ENCODE measurements at places on chromosomes 2 and 18. TPM values are rescaled to one million over a fixed set of nuclear protein-coding genes. Genes with fewer than 3 reads are reported as not detected.

GRCh38 chr18:75226286-75226955 is 15.8 kb downstream of the TSHZ1 start:
- DNase-seq, result peak; percentile 85

- no peak for DNase-seq
Measured at GRCh38 chr2:205589479-205589878, 92.8 kb upstream of the NRP2 start.

DNA sequence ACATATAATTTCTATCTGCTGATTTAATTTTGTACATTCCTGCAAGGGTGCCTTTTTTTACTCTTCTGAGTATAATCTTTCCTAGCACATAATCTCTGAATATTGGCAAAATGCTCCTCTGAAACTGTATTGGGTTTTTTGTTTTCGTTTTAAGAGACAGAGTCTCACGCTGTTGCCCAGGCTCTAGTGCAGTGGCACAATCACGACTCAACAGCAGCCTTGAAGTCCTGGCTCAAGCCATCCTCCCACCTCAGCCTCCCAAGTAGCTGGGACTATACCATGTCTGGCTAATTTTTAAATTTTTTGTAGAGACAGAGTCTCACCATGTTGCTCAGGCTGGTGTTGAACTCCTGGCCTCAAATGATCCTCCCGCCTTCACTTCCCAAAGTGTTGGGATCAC is 104.9 kb downstream of the SPTBN1 start:
- DNase-seq, result no peak

- DNase-seq, result no peak
Measured at GRCh38 chr2:64932371-64933216, 56.6 kb upstream of the SLC1A4 start.

GRCh38 chr2:6995391-6996097 is 78.3 kb downstream of the RNF144A start:
- DNase-seq, result no peak

- no peak for DNase-seq
Measured at GRCh38 chr2:163198007-163198406, 359.4 kb upstream of the KCNH7 start.

Gene HRH4
- total RNA-seq, result not detected

Gene PAX8
- 607 TPM for total RNA-seq

Gene DSG2
- 63.0 TPM for total RNA-seq

GRCh38 chr18:39770399-39770798 is 2184.6 kb upstream of the PIK3C3 start:
- no peak for DNase-seq

- DNase-seq, result no peak
Measured at GRCh38 chr2:206915121-206915520, 24.2 kb upstream of the CPO start.

GRCh38 chr2:142165790-142166189 is 35.0 kb upstream of the LRP1B start:
- DNase-seq, result no peak

DNA sequence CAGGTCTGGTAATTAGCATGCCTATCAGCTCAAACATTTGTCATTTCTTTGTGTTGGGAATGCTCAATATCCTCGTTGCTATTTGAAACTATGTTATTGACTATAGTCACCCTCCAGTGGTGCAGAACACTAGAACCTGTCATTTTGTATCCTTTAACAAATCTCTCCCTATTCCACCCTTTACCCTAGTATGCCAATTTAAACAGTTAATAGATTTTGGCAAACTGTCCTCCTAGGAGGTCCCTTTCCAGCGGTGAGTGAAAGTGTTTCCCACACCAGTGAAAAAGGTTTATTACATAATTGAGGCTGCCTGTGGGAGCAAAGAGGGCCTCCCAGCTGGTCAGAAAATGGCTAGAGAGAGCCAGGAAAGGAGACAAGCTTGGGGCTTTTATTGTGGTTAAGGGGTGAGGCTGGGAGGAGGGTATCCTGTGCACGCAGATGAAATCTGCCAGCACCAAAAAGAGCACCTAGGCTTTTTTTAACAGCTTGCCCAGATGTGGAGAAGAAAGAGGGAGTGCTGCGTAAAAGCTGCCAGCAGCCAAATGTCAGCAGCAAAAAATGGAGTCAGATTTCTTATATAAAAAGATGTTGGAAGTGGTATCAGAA is 1.8 kb upstream of the DRC1 start:
- no peak for DNase-seq

- no peak for DNase-seq
Measured at GRCh38 chr2:168461178-168461941, 5.3 kb downstream of the CERS6 start.

- no peak for DNase-seq
Measured at GRCh38 chr2:177728399-177728765, 335.8 kb downstream of the AGPS start.

Gene LPIN2
- total RNA-seq, result 52.3 TPM

GRCh38 chr2:71552861-71553301 is 99.5 kb downstream of the DYSF start:
- DNase-seq, result no peak

- no peak for DNase-seq
Measured at GRCh38 chr2:202762556-202762955, 109.0 kb downstream of the ICA1L start.

Gene PRR30
- total RNA-seq, result not detected

GRCh38 chr2:238972146-238972445 is 124.2 kb downstream of the TWIST2 start:
- DNase-seq, result no peak

DNA sequence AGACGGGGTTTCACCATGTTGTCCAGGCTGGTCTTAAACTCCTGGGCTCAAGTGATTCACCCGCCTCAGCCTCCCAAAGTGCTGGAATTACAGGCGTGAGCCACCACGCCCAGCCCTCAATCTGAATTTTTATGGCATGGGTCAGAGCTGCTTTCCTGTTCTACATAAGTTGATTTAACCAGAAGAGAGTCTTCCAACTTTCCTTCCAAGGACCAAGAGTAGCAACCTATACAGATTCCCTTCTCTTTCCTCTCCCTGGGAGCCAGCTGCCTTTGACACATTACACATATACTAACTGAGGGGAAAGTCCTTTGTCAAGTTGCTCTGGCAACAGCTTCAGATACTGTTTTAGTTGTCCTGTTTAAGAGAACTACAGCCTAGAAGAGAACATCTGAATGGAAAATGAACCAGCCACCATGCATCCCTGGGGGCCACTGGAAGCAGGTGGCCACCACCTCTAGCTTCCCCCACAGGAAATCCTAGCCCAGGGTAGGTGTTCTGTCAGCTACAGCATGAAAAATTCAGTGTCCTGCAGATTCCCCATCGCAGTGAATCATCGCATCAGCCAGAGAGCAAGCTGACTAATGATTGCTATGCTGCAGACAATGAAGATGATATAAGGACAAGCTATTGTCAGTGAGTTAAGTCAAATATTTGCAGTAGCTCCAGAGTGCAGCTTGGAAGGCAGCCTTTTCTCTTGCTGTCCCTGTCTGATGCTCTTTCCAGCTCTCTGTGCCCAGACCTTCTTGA is 62.9 kb downstream of the POMC start:
- DNase-seq, result no peak

- DNase-seq, result no peak
Measured at GRCh38 chr2:12903272-12903671, 186.5 kb downstream of the TRIB2 start.

DNA sequence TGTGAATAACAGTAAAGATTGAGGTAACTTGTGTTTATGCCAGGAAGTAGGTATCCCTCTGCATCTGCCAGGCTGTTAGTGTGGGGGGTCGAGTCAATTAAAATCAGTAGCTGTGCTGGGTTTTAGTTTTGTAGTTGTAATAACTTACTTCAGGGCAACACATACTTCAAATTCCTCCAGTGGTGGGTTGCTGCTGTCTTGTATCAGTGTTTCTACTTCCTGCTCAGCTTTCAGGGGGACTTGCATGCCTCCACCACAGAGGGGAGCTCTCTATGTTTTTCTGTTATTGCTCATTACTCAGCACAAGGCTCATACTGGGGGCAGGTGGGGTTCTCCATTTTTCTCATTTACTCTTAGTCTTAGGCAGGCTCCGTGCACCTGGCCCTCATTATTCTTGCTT is 136.8 kb downstream of the CAPN13 start:
- no peak for DNase-seq

Gene TRIM54
- 0.31 TPM for total RNA-seq

- no peak for DNase-seq
Measured at GRCh38 chr2:44869761-44870160, 71.7 kb upstream of the SIX3 start.

Gene MXD1
- total RNA-seq, result 13.3 TPM

DNA sequence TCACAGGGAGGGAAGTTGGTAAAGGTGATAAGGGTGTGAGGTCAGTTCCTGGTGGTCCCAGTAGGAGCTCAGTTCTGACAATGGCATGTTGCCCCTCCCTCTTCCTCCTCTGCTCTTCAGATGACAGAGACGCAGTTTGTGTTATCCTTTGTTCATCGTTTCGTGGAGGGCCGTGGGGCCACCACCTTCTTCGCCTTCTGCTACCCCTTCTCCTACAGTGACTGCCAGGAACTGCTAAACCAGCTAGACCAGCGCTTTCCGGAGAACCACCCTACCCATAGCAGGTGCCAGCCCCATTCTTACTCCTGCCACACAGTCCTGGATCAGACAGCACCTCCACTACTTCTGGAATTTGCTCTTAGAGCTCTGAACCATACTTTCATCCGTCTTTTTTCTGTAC is 2.3 kb downstream of the AGBL5 start:
- DNase-seq, result no peak

GRCh38 chr18:54616220-54616848 is 25.3 kb downstream of the DYNAP start:
- DNase-seq, result no peak

GRCh38 chr2:184680825-184681224 is 82.5 kb downstream of the ZNF804A start:
- DNase-seq, result no peak

Gene LCT
- not detected for total RNA-seq

DNA sequence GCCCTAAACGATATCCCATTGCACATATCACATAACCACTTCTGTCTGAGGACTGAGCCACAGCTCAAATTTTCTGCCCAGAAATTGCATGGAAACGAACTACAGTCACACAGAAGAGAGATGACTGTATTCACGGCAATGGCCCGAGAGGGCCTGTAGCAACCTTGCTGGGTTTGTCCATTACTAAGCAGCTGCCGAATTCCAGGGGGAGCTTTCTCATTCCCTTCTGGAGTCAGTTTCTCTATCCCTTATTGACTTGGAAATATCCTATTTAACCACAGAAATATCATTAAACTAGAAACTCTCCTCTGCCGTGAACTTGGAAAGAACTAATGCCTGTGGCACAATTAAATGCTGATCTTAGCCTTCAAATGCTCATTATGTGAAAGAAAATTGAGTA is 183.9 kb downstream of the DNER start:
- DNase-seq, result no peak

GRCh38 chr18:58247363-58247834 is 203.4 kb downstream of the NEDD4L start:
- peak; percentile 72 for DNase-seq

DNA sequence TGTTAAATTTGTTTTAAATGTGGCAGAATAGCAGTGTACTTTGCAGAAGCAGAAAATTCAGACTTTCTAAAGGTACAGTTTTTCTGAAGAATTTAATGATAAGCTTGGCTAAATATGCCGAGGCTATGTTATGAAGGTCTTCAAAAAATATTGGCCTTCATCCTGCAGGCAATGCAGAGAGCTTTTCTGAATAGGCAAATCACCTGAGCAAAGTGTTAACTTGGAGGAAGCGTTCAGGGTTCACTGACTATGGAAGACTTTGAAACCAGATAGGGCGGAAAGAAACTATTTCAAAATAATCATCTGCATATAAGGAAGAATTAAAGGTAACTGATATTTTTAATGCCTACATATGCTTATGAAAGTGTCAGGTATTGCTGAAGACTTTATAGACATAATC is 133.7 kb upstream of the SETBP1 start:
- DNase-seq, result no peak

GRCh38 chr18:9417073-9417851 is 58.1 kb upstream of the RALBP1 start:
- DNase-seq, result peak; percentile 90

Gene GALNT5
- 0.47 TPM for total RNA-seq

GRCh38 chr2:112836695-112837117 is at the start of gene IL1B:
Gene IL1B, minus strand, starts transcription at chr2:112836779. Its CDS starts 550 bp downstream, at chr2:112836229.
- no peak for DNase-seq

Gene C2orf81
- total RNA-seq, result 11.6 TPM

DNA sequence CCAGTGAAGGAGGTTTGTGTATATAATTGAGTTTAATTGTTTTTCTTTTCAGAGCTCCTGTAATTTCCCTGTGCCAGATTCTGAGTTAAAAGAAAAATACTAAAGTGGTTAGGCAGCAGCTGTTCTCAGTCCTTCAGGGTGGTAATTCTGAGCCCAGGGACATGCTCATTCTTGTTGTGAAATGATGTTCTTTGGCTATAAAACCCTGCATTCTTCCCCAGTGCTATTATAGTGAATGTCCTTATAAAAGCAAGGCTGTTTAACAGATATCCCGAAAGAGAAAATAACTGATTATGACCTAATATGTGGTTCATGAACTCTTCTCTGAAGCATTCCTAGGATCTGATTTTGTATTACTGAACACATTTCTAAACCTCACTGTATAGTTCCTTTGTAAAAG is 34.0 kb downstream of the ADAM23 start:
- DNase-seq, result no peak

- DNase-seq, result no peak
Measured at GRCh38 chr2:72427022-72427861, 279.6 kb upstream of the CYP26B1 start.

DNA sequence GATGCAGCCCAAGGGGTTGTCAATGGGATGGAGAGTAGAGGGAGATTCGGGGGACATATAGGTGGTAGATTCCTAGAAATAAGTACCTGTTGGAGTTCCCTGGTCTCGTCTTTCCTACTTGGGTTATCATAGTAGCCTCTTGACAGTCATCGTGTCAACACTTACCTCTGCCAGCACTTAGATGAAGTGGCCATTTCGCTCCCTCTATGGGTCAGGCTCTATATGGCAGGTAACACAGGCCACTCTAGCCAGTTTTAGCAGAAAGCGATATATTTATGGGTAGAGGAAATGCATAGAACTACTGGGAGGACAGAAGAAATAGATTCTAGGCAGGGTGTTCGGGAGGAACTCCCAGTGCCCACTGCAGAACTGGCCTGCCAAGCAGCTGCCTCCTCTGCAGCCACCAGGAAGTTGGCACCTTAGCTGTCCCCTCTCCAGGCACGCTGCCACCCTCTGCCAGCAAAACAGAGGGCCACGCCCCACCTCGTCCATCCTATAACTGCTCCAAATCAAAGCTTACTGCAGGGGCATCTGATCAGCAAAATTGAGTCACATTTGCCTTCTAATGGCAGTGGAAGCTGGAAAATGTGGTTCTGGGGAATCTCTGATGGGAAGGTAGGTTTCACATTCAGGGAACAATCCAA is 181.3 kb downstream of the INSIG2 start:
- DNase-seq, result no peak

Gene SLC9A4
- 2.8 TPM for total RNA-seq
